ENCODE measurements at places on chromosomes 4 and X.

DNA sequence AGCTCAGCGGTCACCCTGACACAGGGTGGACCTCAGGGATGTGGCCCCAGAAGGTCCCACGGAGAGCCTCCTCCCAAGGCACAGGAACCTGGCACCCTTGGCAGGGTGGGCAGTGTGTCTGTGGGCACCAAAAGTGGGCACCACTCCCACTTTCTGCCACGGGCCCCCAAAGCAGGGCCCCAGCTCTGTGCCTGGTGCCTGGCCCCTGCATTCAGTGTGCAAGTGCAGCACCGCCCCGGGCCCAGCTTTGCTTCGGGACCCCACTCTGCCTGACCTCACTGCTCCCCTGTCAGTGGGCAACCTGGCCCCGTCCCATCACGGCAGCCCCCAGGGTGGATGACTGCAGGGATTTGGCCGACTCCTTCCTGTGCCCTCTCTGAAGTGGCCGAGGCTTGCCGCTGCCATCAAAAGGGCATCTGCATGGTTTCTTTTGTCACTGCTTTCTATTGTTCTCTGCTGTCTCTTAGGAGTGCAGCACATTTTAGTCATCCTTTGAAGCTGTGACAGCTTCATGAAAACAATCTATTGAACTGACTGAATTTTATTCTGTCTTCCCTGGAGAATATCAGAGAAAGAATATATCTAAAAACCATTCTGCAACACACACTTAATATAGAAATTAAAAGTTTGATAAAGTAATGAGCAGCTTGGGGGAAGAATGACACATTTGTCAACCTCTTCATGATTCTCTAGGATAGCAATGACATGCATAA is 302.4 kb downstream of the FAM47B start:
- DNase-seq, result no peak

DNA sequence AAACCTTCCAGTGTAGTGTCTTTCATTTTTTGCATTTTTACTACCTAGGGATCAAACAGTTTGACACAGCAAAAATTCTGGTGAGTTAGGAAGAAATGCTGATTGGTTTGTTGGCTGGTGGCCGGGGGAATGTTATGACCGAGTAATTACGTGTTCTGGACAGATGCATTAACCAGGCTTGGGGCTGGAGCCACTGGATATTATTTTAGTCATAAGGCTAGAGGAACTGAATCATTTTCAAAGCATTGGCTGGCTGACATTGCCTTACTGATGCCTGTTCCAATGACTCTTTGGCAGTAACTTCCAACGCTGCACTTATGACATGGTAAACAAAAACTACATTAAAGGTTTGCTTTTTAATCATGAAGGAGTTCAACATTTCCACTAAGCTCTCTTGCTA is 84.6 kb downstream of the FBXO8 start:
- peak; percentile 39 for DNase-seq

GRCh38 chr4:53322696-53323095 is 43.2 kb downstream of the SCFD2 start:
- DNase-seq, result no peak

DNA sequence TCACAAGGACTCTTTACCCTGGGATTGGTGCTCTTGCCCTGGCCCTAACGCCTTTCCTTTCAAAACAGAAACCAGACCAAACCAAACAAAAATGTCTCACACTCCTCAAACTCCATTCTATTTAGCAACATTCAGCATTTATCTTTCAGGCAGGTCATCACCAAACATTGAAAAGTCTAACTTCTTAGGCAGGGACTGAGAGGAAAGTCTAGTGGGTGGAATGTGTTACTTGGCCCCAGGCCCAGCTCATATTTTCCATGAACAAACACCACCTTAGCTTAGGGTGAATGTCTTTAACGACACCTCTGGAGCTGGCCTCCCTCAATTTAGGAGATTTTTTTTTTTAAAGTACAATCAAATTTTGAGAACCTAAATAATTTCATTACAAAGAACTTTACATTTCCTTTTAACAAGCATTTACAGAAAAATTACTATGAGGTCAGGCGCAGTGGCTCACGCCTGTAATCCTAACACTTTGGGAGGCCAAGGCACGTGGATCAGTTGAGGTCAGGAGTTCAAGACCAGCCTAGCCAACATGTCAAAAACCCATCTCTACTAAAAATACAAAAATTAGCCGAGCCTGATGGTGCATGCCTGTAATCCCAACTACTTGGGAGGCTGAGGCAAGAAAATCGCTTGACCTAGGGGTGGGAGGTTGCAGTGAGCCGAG is 10.2 kb upstream of the N4BP2 start:
- DNase-seq, result no peak

- DNase-seq, result no peak
Observed at GRCh38 chr4:48565362-48566033, 75.4 kb downstream of the ZAR1 start.

DNA sequence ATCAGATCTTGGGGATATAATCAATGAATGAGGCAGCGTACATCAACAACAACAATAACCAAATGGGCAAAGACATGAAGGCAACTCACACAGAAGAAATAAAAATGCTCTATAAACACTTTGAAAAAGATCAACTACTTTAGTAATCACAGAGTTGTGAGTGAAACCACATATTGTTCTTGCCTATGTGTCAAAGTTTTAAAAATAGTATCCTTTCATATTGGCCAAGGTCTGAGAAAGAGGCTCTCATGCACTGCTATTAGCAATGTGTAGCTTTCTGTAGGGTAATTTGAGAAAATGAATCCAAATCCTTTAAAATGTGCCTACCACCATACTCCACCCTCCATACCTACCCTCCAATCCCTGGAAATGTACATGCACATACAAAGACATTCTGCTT is 25.0 kb downstream of the COQ2 start:
- no peak for DNase-seq

DNA sequence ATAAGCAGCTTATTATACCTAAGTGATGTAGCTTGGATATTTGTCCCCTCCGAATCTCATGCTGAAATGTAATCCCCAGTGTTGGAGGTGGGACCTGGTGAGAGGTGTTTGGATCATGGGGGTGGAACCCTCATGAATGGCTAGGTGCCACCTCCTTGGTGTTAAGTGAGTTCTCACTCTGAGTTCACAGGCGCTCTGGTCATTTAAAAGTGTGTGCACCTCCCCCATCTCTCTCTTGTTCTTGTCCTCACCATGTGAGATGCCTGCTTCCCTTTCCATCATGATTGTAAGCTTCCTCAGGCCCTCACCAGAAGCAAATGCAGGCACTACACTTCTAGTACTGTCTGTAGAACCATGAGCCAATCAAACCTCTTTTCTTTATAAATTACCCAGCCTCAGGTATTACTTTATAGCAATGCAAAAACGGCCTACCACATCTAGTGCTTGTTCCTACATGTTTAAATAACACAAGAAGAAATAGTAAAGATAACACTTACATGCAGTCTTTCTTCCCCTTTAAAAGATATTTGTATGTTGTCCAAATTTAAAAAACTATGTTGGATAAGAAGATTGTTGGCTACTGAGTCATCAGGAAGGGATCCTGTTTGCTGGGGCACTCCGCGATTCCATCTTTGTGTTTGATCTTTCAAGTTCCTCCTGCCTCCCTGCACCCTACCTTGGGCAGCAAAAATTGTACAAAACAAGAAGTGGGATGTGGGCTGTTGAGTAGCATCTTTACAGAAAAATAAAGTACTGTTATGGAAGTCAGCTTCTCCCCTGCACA is 29.7 kb downstream of the PPP1R2C start:
- DNase-seq, result no peak

- DNase-seq, result no peak
Observed at GRCh38 chr4:107863416-107863815, 38.7 kb downstream of the SGMS2 start.

- no peak for DNase-seq
Observed at GRCh38 chr4:119246177-119246733, 33.7 kb downstream of the USP53 start.

- DNase-seq, result no peak
Observed at GRCh38 chr4:72410158-72410557, 158.9 kb downstream of the ADAMTS3 start.

- no peak for DNase-seq
Observed at GRCh38 chr4:80249144-80249543, 17.3 kb upstream of the FGF5 start.

- DNase-seq, result no peak
Observed at GRCh38 chr4:45100956-45101818, 374.8 kb upstream of the GNPDA2 start.

- DNase-seq, result no peak
Observed at GRCh38 chr4:186624951-186625350, 69.6 kb upstream of the MTNR1A start.

DNA sequence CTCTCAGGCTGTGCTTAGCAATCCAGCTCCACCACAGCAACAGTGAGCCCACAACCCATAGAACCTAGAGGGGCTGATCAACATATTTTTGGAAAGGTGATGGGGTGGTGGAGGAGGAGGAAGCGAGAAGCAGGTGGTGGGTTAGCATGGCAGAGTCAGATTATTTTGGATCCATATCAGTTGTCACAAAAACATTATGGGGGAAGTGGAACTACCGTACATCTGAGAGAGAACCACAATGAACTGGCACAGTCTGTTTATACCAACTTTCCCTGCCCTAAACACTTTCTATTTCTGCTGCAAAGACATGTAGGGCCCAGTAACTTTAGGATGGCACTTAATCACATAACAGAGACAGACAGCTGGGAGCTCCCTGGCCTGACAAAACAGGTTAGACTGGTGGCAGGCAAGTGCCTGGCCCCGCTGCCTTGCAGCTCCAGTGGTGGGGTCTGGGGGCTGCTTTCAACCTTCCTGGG is 4.3 kb downstream of the SLC9A7 start:
- no peak for DNase-seq

GRCh38 chrX:136390921-136391320 is 90.2 kb downstream of the ADGRG4 start:
- no peak for DNase-seq

DNA sequence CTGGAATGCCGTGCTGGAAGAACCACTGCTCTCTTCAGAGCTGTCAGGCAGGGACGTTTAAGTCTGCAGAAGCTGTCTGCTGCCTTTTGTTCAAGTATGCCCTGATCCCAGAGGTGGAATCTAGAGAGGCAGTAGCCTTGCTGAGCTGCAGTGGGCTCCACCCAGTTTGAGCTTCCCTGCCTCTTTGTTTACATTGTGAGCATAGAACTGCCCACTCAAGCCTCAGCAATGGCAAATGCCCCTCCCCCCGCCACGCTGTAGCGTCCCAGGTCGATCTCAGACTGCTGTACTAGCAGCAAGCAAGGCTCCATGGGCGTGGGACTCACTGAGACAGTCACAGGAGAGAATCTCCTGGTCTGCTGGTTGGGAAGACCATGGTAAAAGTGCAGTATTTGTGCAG is 34.8 kb upstream of the MUC7 start:
- no peak for DNase-seq

DNA sequence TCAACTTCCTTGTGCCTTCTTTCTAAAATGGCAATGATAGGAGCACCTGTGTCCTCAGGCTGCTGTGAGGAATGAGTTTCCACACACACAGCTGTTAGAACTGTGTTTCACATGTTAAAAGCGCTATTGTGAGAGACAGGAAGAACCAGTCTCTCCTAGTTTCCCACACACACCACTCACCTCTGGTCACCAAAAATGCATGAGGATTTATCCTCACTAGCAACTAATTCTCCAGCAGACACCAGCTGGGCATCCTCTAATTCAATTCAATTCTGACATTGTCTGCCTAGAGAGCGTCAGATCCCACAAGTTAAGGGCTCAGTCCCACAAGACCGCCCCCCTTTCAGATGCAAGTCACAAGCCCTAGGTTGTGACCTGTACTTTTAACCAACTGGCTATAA is 29.0 kb upstream of the SLC2A9 start:
- DNase-seq, result no peak
